NCI-H1436 (cell line): ENCODE measurements at places on chromosomes 16 and 17.

GRCh38 chr17:31397256-31397939, 5.9 kb downstream of the RAB11FIP4 start:
- no peak for DNase-seq

DNA sequence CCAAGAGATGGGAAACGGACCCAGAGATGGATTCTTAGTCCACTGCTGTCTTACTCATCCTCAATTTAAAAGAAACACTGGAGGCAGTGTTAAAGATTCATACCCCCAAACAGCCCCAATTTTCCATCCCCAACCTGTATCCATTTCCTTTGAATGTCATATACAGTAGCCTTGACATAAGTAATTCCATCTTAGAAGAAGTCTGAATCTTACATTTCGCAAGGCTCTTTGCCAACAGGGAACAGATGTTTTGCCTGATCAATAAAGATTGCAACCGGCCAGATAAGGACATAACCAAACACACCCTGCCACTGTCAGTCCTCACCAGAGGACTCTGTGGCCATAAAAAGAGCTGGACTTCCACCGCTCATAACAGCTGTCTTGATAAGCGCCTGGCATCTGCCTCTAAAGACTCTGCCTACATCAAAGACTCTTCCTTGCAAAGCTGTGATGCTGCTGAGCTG, 59.0 kb upstream of the MED9 start:
- no peak for DNase-seq

- peak; percentile 33 for DNase-seq
These were observed 1.1 kb upstream of the TFAP4 start for GRCh38 chr16:4273858-4274311.

DNA sequence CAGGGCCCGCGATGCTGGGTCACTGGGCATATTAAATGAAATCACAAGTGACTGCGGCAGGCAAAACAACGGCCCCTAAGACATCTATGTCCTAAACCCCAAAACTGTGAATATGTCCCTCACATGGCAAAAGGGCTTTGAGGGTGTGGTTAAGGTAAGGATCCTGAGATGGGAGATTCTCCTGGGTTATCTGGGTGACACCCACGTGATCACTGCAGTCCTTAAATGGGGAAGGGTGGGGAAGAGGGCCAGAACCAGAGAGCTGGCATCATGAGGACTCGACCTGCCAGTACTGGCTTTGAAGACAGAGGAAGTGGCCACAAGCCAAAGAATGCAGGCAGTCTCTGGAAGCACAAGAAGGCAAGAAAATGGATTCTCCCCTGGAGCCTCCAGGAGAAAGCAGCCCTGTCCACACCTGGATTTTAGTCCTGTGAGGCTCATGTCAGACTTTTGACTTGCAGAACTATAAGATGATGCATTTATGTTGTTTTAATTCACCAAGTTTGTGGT, 12.5 kb downstream of the COTL1 start:
- DNase-seq: no peak
